ENCODE measurements at places on chromosomes 3 and 15.

- peak; percentile 26 for DNase-seq
Observed at GRCh38 chr3:57017459-57017845, 43.0 kb upstream of the SPATA12 start.

DNA sequence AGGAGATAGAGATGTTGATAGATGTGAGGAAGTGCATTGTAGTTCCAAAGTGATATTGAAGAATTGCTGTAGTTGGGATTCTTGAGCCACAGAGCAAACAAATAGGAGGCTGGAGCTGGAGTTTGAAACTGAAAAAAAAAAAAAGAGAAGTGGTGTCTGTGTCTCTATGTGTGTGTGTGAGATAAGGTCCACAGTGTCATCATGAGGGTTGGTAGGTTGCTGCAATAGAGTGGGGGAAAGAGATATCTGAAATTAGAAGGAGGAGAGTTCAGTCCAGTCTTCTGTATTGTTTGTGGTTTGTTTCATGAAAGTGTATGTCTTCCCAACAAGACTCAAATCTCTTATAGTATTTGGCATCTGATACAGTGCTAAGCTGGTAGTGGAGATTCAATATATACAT, 37.3 kb upstream of the CACNA1D start:
- no peak for DNase-seq

DNA sequence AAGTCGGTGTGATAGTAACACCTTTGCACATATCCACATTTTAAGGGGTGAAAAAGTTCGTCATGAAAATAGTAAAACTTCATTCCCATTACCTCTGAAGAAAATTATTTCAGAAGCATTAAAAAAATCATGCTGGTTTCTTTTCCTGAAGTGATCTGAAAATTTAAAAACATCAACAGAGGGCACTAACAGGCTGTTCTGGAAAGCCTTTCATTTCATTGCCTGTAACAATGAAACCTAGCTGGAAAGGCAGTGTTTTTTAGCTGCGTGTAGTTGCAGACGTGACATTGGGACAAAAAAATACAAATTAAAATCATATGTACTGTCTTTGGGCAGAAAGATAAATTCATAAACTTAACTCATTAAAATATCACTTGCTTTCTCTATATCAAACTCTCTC, 993.8 kb downstream of the GBE1 start:
- DNase-seq, result no peak

- no peak for DNase-seq
Observed at GRCh38 chr3:53799338-53799865, 46.8 kb downstream of the CHDH start.

- DNase-seq, result no peak
Observed at GRCh38 chr3:30548600-30548999, 57.8 kb upstream of the TGFBR2 start.

DNA sequence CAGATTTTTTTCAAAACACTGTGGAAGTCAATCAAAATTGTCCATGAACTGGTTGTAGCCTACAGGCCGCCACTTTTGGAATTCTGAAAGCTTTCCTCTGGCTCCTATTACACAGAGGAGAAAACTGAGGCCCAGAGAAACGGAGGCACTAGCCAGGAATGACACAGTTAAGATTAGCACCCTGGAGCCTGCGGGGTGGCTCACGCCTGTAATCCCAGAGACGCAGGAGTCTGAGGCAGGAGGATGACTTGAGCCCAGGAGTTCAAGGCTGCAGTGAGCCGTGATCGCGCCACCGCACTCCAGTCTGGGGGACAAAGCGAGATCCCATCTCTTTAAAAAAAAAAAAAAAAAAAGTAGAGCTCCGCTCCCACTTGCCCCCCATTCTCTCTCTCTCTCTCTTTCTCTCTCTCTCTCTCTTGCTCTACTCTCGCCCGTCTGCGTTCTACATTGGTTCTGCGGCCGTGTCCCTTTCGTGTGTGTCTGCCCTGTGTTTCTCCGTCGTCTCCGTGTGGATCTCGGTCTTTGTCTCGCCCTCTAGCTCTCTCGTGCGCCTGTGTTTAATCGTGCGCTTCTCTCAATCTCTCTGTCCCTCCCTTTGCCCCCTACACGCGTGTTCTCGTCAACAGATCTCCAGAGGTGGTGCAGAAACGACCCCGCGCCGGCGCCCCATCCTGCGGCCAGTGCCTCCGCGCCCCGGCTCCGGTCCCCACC, 512 bp upstream of the TRH start:
- DNase-seq, result no peak

DNA sequence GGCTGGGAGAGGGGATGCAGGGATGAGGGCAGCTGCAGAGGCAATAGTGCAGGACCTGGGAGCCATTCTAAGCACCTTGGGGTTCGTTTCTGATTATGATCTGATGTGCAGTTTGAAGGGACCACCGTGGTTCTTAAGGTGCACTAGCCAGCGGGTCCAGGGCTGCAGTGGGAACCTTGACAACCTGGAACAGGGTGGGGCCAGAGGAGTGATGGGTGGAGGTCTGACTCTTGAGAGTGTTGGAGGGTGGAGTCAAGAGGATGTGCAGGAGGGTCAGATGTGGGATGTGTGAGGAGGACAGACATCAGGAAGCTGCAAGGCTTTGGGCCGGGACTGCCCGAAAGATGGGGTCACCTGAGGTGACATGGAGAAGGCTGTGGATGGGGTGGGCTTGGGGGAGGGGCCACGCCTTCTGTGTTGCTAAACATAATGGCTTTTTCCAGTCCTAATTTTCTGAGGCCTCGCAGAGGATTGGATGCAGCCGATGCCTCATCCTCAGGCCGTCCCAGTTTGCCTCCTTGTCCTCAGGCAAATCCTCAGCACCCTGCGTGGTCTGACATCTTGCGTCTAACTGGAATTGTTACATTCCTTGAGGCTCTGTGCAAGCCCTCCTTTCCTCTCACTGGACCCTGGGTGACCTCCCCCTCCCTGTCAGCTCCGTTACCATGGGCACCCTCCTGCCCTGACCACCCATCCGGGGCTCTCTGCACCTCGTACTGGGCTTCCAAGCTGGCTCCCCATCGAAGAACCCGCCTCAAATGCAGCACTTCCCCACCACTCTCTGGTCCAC, 61.4 kb upstream of the TRPM1 start:
- DNase-seq, result no peak

- DNase-seq, result no peak
Observed at GRCh38 chr3:105327662-105328337, 38.9 kb upstream of the ALCAM start.

GRCh38 chr15:70092464-70093027, 5.2 kb downstream of the TLE3 start:
- no peak for DNase-seq

DNA sequence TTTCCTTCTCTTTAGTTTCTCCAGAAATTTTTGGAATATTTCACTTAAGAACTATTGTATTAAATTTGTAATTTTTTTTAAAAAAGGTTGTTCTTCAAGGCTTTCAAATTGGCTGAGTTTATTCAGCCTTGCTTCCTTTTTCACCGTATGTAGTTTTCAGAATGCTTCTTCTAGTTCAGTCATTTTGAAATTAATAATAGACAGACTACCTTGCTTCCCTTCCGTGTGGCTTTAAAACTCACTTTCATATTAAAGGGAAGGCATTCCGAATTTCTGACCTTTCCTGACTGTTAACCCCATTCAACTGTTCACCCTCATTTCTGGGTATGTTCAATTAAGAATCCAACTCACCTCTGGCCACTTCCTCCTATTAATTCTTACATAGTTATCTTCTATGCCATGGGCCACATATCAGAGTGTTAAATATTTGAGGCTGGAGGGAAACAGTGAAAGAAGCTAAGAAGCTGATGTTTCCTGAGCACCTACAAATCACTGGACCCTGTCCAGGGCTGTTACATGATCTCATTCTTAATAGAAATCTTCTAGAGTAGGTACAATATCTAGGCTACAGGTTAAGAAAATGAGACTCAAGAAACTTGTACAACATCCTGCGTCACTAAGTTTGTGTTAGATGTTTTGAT, 237.5 kb downstream of the P3H2 start:
- no peak for DNase-seq

- DNase-seq, result peak; percentile 66
Observed at GRCh38 chr15:92810418-92811138, 89.5 kb upstream of the CHD2 start.

DNA sequence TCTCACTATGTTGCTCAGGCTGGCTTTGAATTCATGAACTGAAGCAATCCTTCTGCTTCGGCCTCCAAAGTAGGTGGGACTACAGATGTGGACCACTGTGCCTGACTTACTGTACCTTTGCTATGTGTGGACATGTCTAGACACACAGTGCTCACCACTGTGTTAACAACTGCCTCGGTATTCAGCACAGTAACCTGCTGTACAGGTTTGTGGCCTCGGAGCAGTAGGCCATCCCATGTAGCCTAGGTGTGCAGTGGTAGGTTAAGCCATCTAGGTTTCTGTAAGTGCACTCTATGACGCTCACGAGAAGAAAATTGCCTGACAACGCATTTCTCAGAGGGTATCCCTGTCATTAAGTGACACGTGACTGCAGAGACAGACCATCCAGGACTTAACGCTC, 70.3 kb downstream of the TAMM41 start:
- no peak for DNase-seq

DNA sequence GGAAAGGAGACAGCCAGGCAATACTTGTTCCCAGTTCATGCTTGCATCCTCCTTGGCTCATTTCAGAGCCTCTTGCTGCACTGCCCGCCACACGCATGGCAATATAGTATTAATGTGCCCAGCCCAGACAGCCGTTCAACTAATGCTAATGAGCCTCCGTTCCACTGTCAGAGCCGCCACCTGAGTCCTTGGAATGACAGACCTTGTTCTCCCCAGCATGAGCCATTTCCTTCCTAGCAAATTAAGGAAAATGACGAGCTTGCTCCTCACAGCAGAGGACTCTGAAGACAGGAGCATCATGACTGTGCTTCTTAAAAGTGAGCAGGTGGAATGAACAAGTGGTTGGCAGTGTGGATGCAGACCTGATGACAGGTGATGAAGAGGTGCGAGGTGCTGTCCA, 10.8 kb upstream of the LRRC15 start:
- DNase-seq, result no peak

- DNase-seq, result no peak
Observed at GRCh38 chr15:36406911-36407310, 172.5 kb upstream of the CDIN1 start.

DNA sequence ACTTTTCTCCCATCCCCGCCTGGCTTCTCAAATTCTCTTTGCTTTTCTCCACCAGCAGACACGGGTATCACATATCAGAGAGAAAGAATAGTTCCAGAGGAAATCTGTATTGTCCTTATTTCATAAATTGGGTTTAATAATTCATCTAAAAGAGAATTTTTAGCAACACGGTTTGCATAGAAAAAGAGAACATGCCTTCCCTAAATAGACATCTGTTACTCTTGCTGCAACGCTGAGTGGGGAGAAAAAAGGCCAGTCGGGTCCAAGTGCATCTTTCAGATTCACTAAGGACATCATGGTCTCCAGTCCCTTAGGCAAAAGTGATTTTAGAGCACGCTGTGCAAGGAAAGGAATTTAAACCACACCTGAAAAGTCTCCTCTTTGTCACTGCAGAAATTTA, 201.3 kb downstream of the ABHD5 start:
- no peak for DNase-seq

DNA sequence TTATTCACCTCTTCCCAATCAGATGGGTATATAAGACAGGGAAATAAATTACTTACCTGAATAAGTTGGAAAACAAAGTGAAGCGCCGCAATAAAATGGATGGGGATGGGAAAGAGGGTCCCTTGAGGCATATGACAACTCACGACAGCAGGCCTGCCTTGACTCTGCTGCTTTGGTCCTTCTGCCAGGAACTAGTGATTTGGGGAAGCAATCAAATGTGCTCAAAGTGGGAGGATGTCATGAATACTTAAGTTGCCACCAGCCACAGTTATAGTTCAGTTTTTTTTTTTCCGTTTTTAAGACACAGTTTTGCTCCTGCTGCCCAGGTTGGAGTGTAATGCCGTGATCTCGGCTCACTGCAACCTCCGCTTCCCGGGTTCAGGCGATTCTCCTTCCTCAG, 4.6 kb downstream of the PARL start:
- no peak for DNase-seq

GRCh38 chr3:115651087-115651486, 27.8 kb downstream of the GAP43 start:
- no peak for DNase-seq

DNA sequence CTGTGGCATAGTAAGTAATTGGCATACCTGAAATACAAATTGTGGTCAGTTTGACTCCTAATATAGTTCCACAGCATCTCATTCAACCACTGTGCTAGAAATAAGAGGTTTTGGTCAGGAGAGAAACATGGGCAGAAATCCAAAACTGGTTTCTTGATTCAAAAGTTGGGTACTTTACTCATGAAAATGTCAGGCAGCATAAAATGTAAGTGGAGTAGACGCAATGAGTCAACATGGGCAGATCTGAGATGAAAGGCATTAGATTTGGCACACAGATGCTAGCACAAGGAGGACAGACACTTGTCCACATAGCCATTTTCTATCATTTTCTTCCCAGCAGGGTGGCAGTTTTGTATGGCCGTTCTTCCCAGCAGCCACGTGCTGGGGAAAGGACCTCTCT, 255.8 kb upstream of the CDIN1 start:
- DNase-seq, result no peak

DNA sequence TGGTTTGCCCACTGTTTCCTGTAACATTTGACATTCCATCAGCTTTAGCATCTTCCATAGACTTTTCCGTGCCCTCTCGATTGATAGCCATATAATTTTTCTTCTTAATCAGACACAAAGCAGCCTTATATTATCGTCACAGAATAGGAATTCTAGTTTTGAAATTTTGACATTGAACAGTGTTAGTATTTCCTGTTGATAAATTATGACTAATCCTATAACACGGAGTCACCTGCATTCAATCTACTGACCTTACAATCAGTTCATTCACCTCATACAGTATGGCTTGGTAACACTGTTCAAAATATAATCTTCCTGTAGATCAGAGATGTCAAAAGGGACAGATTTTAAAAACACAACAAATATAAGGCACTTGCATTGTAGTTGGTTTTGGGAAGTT, 423.7 kb downstream of the C3orf38 start:
- no peak for DNase-seq

- no peak for DNase-seq
Observed at GRCh38 chr3:4581124-4581424, 87.9 kb downstream of the ITPR1 start.

GRCh38 chr3:161081633-161082032, 23.5 kb downstream of the B3GALNT1 start:
- DNase-seq, result no peak

DNA sequence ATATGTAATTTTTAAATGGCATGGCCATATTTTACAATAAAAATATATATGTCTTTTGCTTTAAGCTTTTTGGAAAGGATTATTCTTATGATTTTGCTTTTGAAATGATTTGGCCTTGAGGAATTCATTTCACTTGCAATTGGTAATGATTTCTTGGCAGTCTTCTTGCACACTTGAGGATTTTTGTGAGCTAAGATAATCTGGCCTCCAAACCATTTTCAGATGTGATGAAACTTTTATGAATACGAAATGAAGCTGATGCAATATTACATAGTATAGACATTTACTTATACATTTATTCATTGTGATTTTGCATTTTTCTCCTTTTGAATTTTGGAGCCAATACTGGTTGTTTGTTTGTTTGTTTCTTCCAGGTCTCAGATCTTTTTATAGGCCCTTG, 6.4 kb upstream of the SH2D7 start:
- DNase-seq, result no peak

GRCh38 chr3:37145611-37146010, 28.8 kb downstream of the LRRFIP2 start:
- DNase-seq, result no peak

- DNase-seq, result no peak
Observed at GRCh38 chr15:45572617-45573016, 14.6 kb upstream of the BLOC1S6 start.

- DNase-seq, result no peak
Observed at GRCh38 chr15:81073801-81074200, 60.3 kb upstream of the CFAP161 start.

GRCh38 chr15:19987389-19988048, 554.1 kb downstream of the GOLGA6L6 start:
- peak; percentile 62 for DNase-seq

Data from upper lobe of left lung (tissue), 6 donors.